A673 (cell line): ENCODE measurements at places on chromosomes 1 and 21.

DNA sequence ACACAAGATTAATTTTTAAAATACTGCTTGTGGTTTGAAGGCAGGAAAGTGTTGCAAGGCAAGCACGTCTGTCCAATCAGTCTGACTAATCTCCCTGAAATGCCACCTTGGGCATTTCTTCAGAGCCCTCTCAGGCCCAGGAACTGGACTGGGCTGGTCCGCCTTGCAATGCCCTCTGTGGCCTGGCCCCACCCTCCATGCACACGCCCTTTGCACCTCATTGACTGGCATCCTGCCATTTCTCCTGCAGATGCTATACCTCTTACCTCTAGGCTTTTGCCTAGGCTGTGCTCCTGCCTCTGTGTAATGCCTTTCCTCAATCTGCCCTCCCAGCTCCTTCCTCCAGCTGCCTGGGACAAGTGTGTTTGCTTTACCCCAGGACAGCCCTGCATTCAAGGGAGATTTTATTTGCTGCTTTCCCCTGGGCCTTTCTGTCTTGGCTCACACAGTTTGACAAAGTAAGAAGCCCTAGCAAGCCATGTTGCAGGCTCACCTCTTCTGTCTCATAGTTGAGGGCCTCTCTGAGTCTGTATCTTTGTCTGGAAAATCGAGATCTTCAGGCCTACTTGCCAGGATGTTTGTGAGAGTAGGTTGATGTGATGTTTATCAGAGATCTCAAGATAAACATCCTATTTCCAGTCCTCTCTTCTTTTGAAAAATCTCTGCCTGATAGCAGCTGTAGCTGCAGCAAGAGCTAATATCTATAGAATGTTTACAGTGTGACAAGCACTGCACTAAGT is 149.2 kb upstream of the JUN start:
- no peak for DNase-seq

DNA sequence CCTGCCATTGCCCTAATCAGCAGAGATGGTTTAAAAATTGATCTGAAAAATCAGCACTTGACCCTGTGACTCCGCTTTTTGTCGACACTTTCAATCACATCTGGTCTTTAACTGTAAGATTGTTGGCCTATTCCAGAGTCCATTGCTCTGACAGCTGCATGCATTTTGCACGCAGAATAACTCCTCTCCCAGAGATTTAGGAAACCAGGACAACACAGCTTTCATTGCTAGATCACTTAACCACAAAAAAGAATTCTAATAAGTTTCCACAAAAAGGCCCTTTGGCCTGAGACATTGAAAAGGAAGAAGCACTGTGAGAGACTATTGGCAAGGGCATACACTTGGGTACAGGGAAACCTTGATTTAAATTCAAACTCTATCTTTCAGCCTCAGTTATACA is 373.1 kb downstream of the TGFB2 start:
- no peak for DNase-seq

- DNase-seq, result no peak
Observed at GRCh38 chr1:17719874-17720273, 35.3 kb upstream of the ACTL8 start.

DNA sequence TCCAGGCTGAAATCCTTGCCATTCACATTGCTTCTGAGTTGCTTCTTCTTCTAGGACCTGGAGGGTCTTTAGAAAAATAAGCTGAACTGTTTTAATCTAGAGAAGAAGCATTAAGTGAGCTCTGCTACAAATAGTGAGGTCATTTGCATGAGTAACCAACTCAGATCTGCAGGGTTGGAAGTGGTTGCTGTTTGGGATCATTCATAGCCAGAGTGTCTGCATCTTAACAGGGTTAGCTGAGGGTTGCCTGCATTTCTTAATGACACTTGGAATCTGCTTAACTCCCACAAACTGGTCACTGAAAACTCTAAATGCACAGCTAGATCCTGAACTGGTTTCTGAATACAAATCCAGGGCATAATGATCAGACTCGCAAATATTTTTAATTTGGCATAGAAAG is 9.9 kb downstream of the CNIH3 start:
- DNase-seq, result no peak

- peak; percentile 14 for DNase-seq
Observed at GRCh38 chr1:10575616-10576015, 100.9 kb downstream of the PEX14 start.

DNA sequence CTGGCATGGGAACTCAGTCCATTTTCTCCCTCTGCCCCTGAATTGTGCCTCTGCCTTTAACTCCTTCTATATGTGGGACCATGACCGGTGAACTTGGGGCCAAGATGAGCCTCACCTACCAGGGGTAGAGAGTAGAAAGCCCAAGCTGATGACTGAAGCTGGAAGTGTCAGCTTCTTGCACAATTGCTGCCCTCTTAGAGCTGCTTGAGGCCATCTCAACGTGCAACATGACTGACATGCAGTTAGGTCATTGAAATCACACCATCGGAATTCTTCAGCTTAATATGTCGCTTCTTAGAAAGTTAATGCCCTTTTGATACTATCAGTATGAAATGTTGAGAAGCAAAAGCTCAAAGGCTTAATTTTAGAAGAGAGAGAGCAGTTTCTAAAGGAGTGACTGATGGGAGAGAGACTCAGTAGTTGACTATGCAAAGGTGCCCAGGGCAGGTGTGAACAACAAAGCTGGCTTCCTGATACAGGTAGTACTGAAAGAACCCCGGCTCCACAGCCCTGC is 89.4 kb upstream of the UBE2U start:
- no peak for DNase-seq

DNA sequence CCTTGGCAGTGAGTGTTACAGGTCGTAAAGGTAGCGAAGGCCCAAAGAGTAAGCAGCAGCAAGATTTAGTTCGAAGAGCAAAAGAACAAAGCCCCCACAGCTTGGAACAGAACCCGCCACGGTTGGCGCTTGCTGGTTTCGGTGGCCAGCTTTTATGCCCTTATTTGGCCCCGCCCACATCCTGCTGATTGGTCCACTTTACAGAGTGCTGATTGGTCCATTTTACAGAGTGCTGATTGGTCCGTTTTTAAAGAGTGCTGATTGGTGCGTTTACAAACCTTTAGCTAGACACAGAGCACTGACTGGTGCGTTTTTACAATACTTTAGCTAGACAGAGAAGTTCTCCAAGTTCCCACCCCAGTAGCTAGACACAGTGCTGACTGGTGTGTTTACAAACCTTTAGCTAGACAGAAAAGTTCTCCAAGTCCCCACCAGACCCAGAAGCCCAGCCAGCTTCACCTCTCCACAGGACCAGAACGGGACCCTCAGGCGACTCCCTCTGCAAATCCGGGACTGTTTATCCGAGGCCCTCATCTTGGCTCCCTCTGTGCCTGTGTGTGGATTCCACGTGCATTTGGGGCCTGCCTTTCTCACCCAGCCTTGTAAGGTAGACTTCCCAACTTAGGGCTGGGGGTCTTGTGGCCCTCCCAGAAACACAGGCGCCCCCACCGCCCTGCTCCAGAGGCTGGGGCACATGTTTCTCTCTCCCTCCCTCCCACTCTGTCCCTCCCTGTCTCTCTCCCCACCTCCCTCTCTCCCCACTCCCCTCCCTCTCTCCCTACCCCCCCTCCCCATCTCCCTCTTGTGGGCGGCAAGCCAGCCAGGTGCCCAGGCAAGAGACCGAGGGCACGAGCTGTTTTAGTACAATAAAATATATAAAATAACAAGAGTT is 12.6 kb downstream of the FTCD start:
- DNase-seq, result no peak

- DNase-seq, result no peak
Observed at GRCh38 chr1:207996636-207997035, 85.7 kb upstream of the CD34 start.

DNA sequence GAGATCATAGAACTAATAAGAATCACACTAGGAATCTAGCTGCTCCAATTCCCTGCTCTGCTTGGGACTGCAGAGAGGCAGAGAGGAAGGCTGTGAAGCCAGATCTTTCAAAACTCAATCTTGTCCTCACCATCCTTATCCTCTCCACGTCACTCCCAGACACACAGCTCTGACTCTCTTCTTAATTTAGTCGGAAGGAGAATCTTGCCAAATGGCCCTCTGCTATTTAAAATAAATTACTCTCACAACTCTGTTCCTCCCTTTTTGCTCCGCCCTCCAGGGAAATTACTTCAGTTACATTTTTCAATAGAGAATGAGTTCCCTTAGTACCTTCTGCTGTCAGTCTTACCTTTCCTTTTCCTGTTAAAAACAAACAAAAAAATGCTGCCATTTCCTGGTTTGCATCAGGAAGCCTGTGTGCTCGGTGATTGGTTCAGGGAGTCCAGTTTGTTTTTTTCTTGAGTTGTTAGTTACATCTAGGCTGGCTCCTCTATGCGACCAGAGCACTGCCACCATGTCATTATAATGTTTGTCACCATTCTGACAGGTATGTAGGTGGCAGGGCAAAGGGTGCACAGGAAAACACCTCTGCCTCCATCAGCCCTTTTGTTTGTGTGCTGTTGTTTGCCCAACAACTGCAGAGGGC is 80.1 kb downstream of the FCRL5 start:
- no peak for DNase-seq

DNA sequence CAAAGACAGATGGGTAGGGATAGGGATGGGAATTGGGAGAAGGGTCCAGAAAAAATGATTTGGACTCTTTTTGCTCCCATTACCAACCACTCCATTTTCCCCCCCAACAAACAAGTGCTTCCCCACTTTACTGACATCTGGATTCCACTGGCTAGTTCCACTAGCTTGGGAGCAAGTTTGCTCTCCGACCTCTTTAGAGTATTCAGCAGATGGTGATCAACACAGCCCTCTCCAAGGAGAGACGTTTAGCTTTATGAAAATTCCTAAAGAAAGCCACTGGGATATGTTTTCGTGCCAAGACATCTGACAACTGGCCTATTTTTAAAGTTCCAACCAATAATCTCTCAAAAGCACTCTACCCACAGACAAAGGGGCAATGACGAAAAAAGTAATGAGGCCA is 50.3 kb downstream of the ITPKB start:
- DNase-seq, result no peak

DNA sequence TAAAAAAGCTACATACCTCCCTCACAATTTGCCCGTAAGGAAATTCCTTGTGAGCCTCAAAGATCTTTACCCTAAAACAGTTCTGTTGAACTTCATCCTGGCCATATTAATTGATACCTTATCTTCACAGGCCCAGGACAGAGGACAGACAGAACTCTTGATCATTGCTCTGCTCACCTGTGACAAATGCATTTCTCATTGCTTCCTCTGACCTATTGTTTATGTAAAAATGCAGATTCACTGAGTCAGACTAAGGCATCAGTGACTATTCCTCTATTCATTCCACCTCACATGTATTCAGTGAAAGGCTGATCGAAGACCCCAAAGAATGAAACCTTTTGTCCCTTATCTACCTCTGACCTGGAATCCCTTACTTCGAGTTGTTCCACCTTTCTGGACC is 61.0 kb downstream of the BACH1 start:
- DNase-seq, result no peak

GRCh38 chr21:41374177-41374712 is 12.4 kb downstream of the MX2 start:
- no peak for DNase-seq

- DNase-seq, result peak; percentile 76
Observed at GRCh38 chr1:30782361-30783255, 25.0 kb upstream of the LAPTM5 start.

GRCh38 chr21:41727784-41728763 is 38.8 kb downstream of the RIPK4 start:
- DNase-seq, result no peak

DNA sequence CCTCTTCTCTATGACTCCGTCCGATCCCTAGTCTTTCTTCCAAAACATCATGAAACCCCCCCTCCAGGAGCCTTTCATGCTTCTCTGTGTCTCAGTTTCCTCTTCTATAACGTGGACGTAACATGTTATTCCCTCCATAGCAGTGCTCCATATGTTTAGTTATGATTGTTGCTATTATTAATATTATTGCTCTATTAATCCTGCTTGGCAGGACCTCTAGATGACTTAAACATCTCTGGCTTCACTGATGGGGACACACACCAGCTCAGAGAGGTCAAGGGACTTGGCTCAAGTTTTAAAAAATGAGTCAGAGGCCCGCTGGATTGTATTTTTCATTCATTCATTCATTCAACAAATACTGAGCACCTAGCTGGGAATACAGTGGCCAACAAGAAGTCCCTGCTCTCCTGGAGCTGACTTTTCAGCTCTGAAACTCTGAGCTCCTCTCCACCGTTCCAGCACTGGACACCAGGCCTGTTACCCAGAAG is 404 bp upstream of the CPLANE2 start:
- no peak for DNase-seq

DNA sequence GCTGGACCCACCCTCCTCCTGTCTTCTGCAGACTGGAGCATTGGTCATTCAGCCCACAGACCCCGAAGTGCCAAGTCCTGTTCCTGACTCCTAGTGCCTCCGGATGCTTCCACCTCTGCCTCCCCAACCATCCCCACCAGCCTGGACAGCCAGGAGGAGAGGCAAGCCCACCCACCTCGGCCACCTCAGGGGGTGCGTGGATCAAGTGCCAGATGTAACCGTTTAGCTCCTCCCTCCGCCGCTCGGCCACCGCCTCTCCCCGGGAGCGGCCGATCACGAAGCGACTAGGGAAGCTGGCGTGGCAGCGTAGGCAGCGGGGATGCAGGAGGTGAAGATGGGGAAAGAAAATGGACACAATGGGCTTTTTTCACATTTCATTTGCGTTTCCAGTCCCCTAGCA is 18.1 kb upstream of the PPP1R15B start:
- no peak for DNase-seq

GRCh38 chr1:24337455-24337854 is 18.3 kb downstream of the GRHL3 start:
- no peak for DNase-seq

DNA sequence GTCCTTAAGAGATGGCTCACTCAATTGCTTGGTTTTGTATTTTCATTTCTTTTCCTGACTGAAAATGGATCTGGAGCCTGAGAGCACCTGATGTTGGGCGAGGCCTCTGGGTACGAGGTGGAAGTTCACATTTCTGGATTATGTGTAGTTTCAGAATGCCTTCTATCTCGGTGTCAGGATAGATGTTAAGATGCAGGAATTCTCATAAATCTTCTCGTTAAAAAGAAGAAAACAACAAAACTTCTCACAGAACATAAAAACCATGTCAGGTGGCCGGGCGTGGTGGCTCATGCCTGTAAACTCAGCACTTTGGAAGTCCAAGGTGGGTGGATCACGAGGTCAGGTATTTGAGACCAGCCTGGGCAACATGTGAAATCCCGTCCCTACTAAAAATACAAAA is 101.8 kb downstream of the RHOU start:
- DNase-seq, result no peak

- no peak for DNase-seq
Observed at GRCh38 chr21:34548781-34549376, 36.9 kb upstream of the KCNE1 start.

DNA sequence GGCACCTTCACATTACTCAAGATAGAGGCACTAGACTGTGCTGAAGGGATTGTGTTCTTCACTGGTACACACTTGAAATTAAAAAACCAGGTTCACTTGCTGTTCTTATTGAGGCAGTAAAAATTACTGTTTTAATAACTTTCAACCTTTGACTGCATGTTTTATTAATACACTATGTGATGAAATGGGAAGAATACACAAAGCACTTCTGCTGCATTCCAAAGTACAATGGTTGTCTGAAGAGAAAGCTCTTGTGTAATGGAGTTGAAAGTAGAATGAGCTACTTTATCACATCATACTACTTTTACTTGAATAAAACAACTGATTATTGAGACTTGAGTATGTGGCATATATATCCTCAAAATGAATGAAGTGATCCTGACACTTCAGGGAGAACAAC is 49.7 kb downstream of the LRRC8C start:
- no peak for DNase-seq
